Fibroblast of lung (primary cell): ENCODE measurements at places on chromosomes 7 and 10.
A peak's percentile ranks its signal among the peaks of the same experiment; 100 is the strongest.

DNA sequence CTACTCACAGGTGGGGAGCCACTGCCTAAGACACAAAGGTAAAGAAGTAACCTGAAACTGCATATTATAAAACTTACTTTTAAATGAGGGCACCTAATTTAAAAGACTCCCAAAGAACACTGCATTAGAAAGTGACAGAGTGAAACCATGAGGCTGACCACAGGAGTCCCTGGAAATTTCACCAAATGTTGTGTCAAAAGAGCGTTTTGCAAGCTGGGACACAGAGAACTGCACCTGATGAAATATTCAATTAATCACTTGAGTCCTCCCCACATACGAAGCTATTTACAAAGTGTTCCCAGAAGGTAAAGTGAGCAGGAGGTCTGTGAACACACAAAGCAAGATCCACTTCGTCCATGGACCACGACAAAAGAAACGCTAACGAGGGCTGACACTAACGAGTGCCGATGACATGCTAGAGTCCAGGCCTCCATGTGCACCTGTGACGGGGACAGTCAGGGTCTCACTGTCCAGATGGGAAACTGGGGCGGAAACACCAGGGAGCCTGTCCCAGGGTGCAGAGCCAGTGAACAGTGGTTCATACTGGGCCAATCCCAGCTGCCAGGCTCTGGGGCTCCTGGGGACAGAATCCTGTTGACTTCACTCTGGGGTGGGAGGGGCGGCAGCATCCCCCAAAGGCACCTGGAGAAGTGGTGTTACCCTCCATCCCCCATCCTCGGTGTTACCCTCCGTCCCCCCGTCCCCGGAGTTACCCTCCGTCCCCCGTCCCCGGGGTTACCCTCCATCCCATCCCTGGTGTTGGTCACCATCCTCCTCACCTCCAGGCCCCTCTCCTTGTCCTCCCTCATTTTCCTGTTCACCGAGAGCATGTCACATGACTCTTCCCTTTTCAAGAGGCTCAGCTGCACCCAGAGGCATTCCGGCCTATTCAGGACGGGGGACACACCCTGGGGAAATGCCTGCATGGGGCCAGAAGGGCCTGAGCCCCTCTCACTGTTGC is 63.4 kb downstream of the DIP2C start:
- DNase-seq = no peak

DNA sequence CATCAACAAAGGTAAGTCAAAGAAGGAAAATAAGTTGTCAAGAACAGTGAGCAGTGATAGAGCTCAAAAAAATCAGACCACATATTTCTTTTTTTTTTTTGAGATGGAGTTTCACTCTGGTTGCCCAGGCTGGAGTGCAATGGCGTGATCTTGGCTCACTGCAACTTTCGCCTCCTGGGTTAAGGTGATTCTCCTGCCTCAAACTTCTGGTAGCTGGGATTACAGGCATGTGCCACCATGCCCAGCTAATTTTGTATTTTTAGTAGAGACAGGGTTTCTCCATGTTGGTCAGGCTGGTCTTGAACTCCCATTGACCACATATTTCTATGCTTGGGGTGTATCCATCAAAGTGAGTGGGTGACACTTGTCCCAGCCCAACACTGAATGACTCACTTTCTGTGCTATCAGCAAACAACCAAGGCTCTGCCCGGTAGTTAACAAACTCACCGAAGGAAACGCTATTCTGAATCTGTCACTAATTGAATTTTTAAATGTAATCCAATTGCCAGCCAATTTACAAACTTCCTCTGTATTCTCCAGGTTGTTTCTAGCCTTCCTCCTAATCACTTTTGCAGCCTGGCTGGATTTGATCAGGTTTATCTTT is 19.6 kb upstream of the SMNDC1 start:
- no peak for DNase-seq

DNA sequence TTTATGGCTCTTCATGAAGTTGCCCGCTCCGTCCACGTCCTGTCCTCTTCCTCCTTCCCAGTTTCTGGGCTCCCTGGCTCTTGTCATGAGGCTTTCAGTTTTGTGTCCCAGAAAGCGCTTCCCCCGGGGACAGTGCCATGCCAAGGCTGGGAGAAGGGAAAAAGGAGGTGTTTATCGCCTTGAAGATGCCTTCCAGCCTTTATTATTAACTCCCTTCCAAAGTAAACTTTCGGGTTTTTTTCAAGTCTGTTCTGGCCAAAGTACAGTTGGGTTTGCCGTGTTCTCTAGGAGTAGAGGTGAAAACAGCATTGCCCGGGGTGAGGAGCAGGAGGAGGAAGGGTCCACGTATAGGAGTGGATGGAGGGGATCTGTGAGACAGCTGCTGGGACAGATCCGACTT is 117.2 kb downstream of the CUX1 start:
- no peak for DNase-seq

- DNase-seq = no peak
These were observed 249.4 kb downstream of the RAB11FIP2 start for GRCh38 chr10:117797296-117797695.

DNA sequence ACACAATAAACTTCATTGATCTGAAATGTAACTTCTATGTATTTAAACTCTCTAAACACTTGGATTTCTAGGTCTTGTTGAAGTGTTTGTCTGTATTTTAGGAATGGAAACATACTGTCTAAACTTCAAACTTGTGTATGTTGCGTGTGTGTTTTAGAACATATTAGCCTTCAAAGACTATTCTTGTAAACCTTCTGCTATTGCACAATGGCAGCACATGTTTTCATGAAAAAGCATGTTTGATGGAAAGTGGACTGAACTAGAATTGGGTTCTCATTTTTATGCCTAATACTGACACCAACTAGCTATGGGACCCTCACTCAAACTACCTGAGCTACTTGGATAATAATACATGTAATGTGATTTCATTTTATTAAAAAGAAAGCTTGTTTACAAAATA is 592.6 kb downstream of the IPMK start:
- DNase-seq = no peak

DNA sequence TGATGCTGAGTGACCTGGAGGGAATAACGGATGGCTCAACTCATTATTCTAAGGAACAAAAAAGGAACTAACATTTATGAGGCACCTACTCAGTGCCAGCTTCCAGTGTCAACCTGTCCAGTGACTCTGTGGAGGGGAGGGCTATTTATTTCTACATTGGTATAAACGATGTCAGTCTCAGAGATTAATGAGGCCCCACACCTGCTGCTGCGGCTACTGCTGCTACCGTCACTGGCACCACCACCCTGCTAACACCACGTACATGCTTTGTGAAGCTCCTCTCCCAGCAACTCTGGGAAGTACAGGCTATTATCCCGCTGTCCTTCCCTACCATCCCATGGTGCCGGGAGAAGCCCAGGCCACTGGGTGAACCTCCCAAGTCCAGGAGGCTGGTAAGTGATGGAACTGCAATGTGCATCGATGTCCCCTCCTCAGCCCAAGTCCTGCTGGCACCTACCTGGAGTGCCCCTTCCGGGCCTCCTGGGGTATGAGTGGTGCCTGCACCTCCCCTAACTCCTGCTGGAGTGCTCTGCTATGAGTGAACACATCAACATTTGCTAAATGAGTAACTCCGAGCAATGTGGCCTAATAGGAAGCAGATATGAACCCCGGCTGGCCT is 101.5 kb downstream of the ARHGAP22 start:
- no peak for DNase-seq

- no peak for DNase-seq
These were observed 249.8 kb upstream of the PHF14 start for GRCh38 chr7:10723832-10724231.

DNA sequence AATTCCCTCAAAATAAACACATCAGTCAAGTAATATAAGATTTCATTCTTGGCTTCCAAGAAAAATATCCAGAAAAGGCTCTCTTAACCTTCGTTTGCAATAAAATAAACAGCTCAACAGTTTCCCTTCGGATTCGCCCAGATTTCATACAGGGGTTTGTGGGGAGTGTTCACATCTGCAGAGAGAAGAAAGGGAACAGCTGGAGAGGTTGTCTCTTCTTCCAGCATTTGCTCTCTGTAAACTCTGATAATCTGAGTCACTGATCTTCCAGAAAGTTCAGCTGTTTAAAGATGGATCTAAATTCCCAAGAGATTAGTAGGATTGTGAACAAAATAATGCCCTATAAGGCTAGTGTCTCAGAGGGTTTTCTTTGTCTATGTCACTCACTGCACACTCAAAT is 277.9 kb downstream of the HPSE2 start:
- DNase-seq = peak; percentile 83

DNA sequence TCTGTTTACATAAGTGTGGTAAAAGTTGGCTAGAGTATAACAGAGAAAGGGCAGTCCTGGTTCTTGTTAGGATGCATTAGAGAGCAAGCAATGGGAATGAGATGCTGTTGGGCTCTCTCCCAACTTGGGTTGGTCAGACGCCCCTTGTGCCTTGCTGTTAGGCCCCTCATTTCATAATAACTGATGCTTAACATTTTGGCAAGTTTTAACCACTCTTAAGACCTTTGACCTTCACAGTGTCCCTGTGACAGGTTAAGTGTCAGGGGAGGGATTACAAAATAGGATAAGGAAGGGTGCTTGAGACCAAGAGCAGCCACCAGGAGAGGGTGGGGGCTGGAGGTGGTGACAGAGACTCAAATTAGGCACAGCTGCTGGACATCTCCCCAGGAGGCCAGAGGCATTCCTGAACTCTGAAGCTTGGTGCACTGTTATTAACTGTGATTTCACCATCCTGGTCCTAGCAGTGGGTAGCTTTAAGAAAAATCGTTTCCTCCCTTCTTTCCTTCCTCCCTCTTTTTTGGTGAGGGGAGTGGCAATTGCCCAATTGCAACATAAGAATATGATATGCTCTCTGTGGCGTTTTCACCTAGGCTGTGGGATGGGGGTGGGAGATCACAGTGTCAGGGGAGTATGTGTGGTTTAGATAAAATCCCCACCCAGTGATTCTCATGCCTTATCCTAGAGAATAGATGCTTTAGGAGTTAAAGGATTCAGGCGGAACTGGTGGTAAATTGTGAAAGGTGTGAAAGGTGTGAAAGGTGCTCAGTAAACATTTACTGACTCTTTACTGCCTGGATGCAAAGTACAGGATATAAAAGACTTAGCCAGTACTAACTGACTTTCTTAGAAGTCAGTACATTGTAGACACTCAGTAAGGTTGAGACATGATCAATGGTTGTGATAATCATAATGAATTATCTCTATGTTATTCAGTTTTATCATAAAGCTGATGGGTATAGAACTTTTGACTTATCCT is 270.5 kb downstream of the BICC1 start:
- peak; percentile 80 for DNase-seq

- DNase-seq = no peak
These were observed 61.8 kb downstream of the PYROXD2 start for GRCh38 chr10:98353170-98353569.

GRCh38 chr10:136465-136762 is 1.2 kb downstream of the ZMYND11 start:
- no peak for DNase-seq

GRCh38 chr7:149722356-149722957 is 50.9 kb downstream of the ZNF467 start:
- no peak for DNase-seq

DNA sequence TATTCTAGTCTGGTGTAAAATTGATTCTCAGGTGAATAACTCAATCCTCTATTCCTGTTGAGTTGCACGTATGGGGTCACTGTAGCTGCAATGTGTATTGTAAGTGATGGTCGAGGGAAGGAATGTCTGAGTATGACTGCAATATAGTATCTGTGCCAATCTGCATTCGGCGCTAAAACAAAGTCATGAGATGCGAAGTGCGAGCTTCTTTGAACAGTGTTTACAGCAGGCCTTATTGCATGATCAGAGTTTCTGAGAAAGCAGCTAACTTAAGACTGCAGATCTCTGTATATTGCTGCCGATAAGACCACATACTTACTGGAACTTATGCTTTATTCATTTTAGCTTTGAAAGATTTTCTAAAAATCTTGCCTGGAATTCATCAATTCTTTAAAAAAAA is 341.7 kb upstream of the BMPER start:
- DNase-seq = peak; percentile 34

DNA sequence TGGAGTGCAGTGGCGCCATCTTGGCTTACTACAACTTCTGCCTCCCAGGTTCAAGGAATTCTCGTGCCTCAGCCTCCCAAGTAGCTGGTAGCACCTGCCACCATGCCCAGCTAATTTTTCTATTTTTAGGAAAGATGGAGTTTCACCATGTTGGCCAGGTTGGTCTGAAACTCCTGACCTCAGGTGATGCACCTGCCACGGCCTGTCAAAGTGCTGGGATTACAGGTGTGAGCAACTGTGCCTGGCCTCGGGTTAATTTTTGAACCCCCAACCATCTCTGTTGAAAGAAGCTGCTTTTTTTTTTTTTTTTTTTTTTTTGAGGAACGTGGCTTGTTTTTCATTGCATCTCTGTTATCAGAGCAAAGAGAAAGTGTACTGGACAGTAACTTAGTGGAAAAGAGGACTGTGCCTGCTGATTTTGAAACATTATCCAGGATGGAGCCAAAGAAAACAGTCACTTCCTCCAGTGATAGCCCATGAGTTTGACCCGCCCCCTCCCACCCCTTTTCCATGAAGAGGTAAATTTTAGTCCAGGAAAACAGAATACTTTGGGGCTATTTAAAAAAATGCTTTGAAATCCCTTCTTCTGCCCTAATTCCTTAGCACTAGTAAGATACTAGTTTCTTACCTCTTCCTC is 38.3 kb downstream of the WBP1L start:
- DNase-seq = peak; percentile 76

GRCh38 chr7:22487978-22488642 is 11.9 kb downstream of the STEAP1B start:
- DNase-seq = no peak

DNA sequence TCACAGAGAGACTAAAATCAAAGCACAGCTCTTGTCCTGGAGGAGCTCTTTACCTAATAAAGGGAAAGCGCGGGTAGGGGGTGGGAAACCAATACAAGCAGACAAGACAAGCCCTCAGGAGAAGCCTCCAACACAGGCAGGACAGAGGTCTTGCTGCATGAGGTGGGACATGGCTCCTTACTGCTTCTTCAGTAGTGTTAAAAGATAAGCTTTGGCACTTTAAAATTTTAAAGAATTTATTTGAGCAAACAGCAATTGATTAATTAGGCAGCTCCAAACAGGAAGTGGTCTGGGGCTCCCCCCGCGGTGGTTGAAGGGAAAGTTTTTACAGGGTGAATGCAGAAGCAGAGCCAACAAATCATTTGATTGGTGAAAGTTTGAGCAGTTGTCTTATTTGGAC is 50.3 kb upstream of the MACC1 start:
- DNase-seq = no peak

- DNase-seq = peak; percentile 71
These were observed 190.1 kb downstream of the SUGCT start for GRCh38 chr7:40324914-40325313.

DNA sequence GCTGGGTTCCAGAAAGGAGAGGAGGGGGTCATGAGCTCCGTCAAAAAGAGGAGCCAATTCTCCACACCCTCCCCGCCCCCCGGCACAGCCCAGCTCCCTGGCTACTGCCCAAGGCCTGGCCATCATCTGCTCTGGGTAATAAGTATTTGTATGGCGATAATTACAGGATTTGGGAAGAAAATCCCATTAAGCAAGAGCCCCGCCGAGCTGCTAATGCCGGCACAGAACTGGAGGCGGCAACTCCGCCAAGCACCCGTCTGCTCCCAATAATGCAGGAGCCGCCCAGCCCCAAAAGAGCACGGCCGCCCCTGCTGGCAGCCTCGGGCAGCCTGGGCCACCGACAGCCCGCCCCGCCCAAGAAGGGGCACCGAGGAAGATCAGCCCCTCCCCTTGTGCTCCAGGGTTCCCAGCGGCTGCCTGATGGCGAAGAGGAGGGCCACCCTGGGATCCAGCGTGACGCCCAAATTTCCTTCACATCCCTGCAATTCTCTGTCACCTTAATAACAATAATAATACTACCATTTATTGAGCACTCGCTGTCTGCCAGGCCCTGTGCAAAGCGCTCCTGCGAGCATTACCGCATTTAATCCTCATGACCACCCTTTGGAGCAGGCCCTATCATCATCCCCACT is 5.9 kb downstream of the SLIT1 start:
- no peak for DNase-seq
